Hematopoietic multipotent progenitor cell treated with erythropoietin and hydrocortisone succinate and interleukin-3 and kit ligand, for 6 days (in vitro differentiated cells): ENCODE measurements at places on chromosomes 12 and 14.
A peak's percentile ranks its signal among the peaks of the same experiment; 100 is the strongest.

DNA sequence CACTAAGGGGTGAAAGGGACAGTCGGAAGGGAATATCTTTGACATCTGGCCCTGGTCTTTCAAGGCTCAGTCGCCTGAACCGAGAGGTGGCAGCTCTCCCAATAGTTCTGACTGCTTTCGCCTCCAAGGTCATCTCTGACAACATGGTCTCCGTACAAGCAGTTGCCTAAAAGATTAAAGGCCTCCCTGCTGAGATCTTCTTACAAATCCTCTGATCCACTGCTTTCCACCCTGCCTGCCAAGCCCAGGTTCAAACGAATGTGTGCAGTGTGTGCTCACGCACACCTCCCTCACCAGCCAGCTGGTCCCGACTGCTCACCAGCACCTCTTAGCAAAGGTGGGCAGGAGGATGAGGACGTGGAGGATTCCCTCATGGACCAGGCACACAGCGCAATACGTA is 10.4 kb downstream of the B4GALNT3 start:
- DNase-seq: no peak

DNA sequence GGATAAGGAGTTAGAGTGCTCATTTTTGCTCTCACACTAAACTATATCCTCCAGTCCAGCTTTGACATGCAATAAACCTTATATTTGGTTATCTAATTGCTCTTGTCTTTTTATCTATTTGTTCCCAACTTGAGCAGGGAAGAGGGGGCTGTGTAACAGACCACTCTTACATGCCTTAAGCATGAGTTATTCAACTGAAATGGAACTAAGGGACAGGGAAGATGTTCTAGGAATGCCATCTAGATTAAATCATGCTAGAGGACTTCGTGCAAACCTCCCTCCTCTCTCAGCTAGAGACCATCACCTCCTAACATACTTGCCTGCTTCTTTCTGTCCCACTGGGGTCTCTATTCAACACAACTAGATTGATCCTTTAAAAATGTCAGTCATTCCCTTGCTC is 20.6 kb downstream of the SPX start:
- DNase-seq: no peak

DNA sequence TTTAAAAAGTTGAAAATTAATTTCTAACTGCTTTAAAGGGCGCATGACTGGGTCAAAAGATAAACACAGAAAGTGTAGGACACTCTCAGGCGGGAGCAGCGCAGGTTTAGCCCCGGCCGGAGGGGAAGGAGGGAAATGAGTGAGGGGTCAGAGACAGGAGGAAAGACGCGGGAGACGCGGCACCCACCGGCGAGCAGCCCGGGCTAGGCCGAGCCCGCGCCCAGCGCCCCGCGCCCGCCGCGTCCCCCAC is 591 bp downstream of the GXYLT1 start:
- DNase-seq: no peak

GRCh38 chr12:46124848-46125619 is 134.7 kb upstream of the SCAF11 start:
- DNase-seq: peak; percentile 85

- DNase-seq: no peak
Measured at GRCh38 chr12:64731683-64732082, 27.5 kb downstream of the GNS start.

GRCh38 chr14:21880918-21881317 is 207.3 kb upstream of the OR4E1 start:
- no peak for DNase-seq

DNA sequence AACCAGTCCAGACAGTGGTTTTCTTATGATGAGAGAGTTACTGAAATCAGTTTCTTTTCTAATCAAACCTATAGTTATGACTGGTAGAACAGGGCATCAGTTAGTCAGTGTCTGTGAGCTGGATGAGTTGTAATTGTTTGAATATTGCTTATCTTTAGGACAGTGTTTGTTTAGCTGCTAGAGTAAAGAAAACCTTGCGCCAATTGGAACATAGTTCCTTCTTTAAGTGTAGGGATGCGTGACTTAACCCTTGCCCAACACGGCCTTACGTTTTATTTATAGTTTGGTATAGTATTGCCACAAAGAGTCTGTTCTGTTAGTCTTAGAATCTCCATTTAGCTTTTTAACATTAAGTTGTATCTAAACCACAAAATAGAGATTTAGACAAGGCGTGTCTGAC is 572.6 kb downstream of the SLC16A7 start:
- DNase-seq: no peak

- DNase-seq: no peak
Measured at GRCh38 chr12:49796606-49797448, 31.4 kb downstream of the NCKAP5L start.

GRCh38 chr12:86349196-86349595 is 93.0 kb upstream of the MGAT4C start:
- DNase-seq: no peak

DNA sequence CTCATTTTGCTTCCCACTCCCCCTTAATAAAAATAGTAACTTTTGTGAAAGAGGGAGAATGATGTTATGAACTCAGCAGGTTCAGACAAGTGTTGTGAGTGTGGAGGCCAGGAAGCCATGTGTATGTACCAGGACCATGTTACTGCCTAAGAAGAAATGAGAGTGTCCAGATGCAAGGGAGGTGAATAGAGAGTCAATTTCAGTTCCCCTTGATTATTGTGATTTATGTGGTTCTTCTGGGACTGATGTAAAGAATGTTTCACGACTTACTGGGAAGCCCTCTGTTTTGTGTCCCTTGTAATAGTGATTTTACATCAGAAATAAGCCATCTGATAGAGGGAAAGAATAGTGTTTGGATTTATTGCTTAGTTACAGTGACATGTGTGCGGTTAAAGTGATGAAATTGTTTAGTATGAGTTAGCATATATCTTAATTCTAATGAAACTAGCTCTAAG is 32.5 kb downstream of the FBXO34 start:
- peak; percentile 19 for DNase-seq

DNA sequence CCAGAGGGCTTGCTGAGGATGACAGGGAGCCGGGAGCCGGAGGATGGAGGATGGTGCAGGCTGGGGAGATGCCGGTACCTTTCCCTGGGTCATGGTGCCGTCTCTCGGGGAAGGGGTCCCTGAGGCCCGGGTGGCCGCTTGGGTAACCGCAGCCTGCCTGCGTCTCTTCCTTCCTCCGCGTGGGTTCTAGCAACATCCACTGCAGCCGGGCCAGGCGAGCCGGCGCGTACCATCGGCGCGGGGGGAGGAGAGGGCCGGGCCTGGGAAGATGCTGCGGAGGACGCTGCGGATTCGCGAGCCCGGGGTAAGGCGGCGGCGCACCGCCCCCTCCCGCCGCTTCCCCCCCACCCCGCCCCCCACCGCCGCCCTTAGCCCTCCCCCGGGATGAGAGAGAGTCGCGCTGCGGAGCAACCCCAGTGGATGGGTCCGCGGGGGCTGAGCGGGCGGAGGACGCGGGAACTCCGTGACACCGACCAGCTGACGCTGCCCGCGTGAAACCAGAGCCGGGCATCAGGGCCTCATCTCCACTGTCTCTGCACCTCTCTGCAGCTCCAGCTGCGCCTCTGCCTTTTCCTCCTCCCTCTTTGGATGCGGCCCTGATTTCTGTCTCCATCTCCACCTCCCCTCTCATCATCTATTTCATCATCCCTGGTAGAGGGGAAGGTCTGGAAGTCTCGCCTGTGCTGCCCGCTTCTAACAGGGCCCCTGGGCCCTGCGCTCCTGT is at the start of gene FAIM2:
Gene FAIM2, minus strand, starts transcription at position 201 of the 724 bp plus-strand sequence. Its CDS starts 108 bp downstream, at position 93.
- DNase-seq: no peak

- no peak for DNase-seq
Measured at GRCh38 chr14:78243187-78243586, 73.0 kb downstream of the NRXN3 start.

DNA sequence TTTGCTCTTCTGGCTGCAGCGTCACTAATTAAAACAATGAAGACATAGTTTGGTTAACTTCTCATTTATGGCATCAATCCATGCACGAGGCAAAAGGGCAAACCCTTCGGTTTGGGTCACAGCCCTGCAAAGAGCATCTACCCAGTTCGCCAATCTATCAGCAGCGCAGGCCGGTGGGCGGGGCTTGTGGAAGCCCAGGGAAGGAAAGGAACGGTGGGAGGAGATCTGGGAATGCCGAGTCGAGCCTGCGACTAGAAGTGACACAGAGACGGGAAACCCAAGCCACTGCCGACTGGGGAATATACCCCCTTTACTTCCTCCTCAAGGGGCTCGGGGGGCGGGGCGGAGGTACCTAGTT is 466 bp downstream of the KICS2 start:
- DNase-seq: peak; percentile 83

DNA sequence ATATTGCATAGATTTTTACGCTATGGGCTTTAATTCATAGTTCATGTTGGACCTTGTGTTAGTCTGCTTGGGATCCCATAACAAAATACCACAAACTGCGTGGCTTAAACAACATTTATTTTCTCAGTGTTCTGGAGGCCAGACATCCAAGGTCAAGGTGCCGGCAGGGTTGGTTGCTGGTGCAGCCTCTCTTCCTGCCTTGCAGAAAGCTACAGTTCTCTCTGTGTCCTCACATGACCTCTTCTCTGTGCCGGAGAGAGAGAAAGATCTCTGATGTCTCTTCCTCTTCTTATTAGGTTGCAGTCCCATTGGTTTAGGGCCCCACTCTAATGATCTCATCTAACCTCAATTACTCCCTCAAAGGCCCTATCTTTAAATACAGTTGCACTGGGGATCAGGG is 170.5 kb downstream of the IPO8 start:
- no peak for DNase-seq

- DNase-seq: no peak
Measured at GRCh38 chr14:40347675-40348074, 915.4 kb upstream of the FBXO33 start.

- DNase-seq: no peak
Measured at GRCh38 chr12:107135177-107135576, 41.8 kb upstream of the CRY1 start.

- DNase-seq: peak; percentile 57
Measured at GRCh38 chr12:116659771-116660481, 77.9 kb downstream of the SPRING1 start.

DNA sequence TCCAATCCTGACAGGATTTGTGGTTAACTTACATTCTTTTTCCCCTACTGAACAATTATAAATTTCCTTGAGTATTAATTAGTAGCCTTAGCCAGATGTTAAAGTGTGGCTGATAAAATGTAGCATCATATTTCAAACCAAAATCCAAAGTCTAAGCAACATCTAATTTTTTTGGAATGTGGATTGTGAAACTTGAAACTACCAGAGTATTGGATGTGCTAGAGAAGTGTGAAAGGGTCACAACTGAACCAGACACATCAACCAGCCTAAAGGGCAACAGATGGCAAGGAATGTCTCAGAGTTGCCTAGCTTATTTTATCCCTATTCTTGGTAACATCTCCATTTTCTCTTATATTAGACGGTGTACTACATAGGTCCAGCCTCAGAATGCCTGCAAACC is 153.1 kb upstream of the DCN start:
- DNase-seq: no peak

GRCh38 chr12:30902596-30902995 is 24.0 kb upstream of the TSPAN11 start:
- DNase-seq: no peak

DNA sequence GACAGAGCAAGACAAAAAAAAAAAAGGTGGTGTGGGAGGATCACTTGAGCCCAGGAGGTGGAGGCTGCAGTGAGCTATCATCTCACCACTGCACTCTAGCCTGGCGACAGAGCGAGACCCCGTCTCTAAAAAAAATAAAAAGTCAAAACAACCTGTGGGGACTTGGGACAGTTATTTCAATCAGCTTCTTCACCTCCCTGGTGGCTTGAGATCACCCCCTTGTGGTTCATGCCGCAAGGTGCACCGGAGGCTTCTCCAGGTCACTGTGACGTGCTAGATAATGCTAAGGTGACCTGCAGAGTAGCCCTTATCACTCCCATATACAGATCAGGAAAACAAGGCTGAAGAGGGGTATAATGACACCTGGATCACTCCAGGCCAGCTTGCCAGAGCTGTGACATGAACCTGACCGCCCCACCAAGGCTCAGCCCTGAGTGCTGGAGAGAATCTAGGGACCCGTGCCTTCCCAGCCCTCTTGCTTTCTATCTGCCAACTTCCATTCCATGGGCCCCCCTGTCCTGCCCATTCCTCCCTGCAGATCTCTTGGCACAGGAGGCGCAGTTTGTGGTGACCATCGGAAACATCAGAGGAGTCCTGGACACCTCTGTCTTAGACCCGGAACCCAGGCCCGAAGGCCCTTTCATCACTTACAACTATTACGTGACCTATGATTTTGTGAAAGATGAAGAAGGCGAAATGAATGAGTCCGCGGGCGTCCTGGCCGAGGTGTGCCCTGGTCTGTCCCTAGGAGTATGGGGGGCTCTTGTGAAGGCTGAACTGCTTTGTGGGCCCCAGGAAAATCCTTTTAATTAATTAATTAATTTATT is 8.1 kb downstream of the LRRC43 start:
- peak; percentile 85 for DNase-seq

GRCh38 chr12:26760657-26761293 is 72.2 kb downstream of the ITPR2 start:
- DNase-seq: no peak

DNA sequence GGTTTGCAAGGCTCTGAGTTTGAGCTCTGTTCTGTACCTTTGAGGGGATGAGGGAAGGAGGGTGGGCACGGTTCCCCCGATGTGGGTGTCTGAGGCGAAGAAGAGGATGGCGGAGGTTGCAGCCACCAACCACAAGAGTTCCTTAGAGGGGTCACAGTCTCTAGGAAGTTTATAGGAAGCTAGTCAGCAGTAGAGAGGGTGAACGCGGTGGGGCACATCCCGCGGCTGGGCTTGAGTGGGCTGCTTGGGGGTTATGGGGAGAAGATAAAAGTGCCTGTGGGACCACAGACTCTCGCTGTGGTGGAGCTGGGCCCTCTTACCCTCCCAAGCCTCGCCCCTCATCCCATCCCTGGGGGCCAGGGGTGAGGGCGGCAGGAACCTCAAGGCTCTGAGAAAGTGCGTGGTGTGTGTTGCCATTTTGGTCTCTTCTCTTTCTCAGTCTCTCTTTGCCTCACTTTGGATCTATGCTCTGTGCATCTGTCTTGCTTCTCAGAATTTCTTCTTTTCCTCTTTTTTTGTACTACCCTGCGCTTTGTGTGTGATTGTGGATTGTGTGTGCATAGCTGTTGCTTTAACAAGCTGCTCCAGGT is 2.7 kb downstream of the CD4 start:
- DNase-seq: no peak

- DNase-seq: no peak
Measured at GRCh38 chr14:68173227-68173972, 353.8 kb downstream of the RAD51B start.

DNA sequence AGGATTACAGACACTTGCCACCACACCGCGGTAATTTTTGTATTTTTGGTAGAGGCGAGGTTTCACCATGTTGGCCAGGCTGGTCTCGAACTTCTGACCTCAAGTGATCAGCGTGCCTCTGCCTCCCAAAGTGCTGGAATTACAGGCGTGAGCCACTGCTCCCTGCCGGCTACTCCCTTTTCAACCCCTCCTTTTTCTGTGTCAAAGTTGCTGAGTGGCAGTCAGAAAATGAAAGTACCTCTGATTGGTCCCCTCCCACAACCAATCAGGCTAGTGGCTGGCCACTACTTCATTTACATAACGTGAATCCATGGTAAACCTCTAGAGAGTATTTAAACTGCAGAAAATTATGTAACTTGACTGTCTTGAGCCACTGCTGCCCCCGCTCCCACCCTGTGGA is 5.9 kb downstream of the RESF1 start:
- no peak for DNase-seq

- no peak for DNase-seq
Measured at GRCh38 chr14:25089496-25089895, 39.5 kb upstream of the STXBP6 start.
